ENCODE measurements at places on chromosomes 7 and 10.

DNA sequence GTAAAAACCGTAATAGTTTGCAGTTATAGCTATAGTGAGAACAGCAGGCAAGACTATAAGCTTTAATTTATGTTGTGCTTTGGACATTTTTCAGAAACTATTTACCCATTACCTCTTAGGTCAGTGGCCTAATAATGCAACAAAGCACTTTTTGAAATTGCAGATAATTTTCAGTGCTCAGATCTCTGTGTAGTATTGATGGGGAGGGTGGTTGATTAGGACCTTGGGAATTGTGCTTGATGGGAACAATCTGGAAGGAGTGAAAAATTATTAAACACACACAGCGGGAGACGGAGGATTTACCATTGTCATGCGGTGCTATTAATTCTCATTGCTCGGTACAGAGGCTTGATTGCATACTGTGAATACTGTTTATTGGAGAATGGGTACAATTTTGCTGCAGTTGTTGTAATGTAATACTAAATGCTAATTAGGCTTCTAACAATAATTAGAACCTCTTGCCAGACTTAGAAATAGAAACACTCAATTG lies 304.8 kb downstream of the LRMDA start:
- no peak for DNase-seq

GRCh38 chr10:48649349-48649944 lies 35.2 kb upstream of the WDFY4 start:
- no peak for DNase-seq

GRCh38 chr7:27359181-27360125 lies 116.9 kb downstream of the EVX1 start:
- DNase-seq, result no peak

DNA sequence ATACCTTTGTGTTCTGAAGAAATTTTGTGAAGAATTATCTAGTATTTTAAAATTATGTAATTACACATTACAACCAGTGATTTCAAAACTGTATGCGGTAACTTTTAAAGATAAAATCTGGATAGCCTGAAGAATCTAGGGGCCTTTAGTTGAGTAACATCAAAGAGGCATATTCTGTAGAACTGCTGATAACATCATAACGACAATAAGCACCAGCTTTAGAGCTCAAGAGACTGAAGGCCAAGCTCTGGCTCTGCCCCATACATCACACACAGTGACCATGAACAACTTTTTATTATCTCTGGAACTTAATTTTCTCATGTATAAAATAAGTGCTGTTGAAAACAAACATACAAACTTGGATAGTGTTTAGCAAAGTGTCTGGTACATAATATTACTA lies 121.1 kb upstream of the RHOBTB1 start:
- no peak for DNase-seq

DNA sequence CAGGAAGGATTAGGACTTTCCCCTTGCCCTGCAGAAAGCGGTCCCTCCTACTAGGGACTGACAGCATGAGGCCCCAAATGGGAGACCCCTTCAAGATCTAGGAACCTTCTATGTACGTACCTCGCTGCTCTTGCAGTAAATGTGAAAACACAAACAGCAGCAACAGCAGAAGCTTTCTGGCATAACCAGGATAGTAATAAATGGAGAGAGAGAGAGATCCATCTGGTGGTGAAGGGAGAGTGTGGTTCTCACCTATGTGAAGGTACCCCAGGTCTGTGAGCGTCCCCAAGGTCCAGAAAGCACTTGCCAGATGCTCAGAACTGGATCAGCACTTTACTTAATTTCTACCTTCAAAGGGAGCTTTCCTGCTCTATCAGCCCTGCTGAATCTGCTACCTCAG lies 592.7 kb downstream of the PARD3 start:
- no peak for DNase-seq

- no peak for DNase-seq
These were observed 15.6 kb downstream of the MDH2 start for GRCh38 chr7:76063525-76063924.

DNA sequence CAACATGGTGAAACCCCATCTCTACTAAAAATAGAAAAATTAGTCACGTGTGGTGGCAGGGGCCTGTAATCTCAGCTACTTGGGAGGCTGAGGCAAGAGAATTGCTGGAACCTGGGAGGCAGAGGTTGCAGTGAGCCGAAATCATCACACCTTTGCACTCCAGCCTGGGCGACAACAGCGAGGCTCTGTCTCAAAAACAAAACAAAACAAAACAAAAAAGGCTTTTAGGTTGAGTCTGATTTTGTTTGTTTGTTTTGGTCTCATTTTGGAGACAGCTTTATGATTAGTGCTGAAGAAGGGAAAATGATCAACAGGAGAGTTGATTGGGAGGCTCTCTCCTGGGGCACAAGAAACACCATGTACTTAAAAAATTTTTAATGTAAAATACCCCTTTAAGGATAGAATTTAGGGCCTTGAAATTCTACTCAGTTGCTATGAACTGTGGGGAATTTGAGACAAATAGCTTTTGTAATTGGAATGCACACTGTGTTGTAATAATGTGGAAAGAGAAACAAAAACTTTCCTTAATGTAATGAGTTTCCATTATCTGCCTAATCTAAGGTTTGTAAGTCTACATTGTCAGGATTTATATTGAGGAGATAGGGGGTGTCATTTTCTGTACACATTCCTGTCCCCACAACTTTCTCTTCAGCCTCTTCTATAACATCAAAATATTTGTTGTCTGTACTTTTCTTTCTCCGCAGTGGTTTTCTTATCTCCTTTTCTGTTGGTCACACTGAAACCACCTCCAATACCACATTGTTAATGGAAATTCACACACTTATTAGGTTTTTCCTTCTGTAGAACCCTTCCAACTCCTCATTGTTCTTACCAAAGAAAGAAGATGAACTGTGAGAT lies 41.3 kb downstream of the ARID5B start:
- DNase-seq, result no peak

- no peak for DNase-seq
These were observed 145.7 kb downstream of the RNLS start for GRCh38 chr10:88437411-88437810.

- no peak for DNase-seq
These were observed 7.3 kb downstream of the FLNC start for GRCh38 chr7:128837521-128837921.

DNA sequence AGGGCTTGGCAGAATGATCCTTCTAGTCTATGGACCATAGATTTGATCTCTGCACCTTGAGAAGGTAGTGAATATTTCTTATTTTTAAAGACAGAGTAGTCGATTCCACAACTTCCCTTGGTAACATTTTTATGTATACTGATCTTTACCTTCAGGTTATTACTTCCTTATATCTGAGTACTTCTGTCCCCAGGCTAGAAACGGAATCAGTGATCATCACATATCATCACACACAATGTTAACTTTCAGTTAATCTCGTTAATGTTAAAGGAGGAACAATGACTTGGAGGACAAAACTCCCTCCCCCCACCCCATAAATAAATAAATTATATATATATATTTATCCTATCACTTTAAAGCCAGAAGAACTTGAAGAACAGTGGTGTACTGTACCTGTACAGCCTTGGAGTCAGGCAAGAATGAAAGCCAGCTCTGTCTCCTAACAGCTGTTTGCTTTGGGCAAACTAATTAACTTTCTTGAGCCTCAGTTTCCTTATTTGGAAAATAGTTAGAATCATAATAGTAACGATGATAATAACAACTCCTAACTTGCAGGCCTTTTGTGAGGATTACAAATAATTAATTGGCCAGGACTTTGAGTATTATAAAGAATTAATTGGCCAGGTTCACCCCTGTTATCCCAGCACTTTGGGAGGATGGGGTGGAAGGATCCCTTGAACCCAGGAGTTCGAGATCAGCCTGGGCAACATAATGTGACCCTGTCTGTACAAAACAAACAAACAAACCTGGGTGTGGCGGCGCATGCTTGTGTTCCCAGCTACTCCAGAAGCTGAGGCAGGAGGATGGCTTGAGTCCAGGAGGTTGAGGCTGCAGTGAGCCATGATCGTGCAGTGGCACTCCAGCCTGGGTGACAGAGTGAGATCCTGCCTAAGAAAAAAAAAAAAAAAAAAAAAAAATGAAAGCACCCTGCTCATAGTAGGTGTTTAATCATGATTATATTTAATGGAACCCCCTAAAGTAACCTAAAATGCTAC lies 63.5 kb downstream of the SAMD9 start:
- DNase-seq, result no peak

DNA sequence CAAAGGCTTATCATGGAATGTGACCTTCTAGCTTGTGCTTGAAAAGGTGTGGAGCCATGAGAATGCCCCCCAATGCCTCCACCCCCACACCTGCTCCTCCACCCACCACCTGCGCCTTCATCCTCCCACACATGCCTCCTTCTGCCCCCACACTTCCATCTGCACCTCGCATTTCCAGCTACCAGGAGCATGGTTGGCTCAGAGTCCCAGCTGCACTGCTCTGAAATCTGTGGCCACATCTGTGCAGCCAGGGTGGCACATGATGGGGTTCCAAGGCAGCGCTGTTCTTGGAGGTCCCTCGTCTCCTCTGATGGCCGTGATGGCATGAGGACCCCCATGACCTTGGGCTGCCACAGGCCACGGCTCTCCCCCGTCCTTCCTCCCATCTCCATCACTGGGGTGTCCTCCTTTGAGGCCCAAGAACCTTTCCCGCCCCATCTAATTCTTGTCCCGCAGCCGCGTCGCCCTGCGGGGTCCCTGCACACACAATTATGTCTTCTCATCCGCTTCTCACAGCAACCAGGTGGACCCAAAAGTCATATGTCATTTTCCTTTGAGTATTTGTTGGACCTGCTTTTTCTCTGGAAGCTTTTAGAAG lies 40.6 kb upstream of the CNPY1 start:
- DNase-seq, result no peak

GRCh38 chr7:95476904-95477594 lies 8.7 kb upstream of the ASB4 start:
- DNase-seq, result peak; percentile 10

- DNase-seq, result no peak
These were observed 21.7 kb upstream of the SEC61A2 start for GRCh38 chr10:12107781-12108180.

- DNase-seq, result no peak
These were observed 121.7 kb downstream of the EVX1 start for GRCh38 chr7:27364344-27364758.

- no peak for DNase-seq
These were observed 36.7 kb downstream of the LUC7L2 start for GRCh38 chr7:139396323-139396951.

- DNase-seq, result no peak
These were observed 23.5 kb upstream of the BPGM start for GRCh38 chr7:134623193-134623592.

DNA sequence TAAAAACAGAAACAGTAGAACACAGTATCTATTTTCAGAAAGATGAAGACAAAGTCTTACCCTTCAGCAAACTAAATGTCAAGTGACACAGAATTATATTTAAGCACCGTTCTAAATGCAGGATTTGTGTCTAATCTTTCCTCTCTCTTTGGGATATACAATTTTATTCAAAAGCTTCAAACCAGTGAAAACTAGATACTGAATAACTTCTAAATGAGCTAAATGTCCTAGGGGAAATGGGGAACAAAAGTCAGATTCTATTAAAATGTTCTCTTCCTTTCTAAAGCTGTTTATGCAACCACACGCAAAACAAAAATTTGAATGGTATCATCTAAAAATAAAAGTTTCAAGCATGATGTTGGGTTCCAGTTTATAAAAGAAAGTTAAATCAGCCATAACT lies 136.4 kb upstream of the AOAH start:
- DNase-seq, result no peak

- no peak for DNase-seq
These were observed 147.2 kb downstream of the MAPK8 start for GRCh38 chr10:48453451-48454301.

DNA sequence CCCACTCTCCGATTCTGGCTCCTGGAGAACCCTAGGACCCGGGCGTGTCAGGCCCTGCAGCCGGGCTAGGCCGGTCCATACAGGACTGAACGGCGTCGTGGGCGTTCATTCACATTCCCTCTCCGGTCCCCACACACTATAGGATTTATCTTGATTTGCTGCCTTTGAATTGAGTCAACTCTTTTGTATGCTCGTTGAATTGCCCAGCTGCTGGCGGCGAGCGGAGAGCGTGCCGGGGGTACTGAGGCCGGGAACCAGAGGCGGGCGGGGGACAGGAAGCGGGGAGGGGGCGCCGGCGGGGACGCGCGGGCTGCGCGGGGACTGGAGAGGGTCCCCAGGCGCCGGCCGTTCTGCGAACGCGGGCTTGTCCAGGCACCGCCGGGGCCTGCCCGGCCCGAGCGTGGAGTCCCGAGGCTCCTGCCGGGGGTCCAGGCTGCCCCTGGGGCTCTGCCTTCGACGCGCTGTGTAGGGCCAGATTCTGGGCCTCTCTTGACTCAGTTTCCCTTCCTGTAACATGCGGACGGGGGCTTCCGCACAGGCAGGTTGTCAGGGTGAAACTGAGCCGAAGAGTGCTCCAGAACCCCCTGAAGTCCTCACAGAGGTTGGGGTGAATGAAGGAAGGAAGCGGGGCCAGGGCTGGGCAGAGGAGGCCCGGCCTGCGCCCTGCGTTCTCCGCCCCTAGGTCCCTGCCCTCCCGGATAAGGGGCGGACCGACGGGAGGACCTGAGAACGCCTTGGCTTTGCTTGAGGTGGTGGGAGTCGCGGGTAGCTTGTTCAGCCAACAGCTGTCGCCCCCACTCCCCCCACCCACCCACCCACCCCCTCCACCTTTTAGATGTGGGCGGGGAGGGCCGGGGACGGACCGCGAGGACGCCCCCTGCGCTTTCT lies 769 bp upstream of the ELFN1 start:
- DNase-seq, result no peak

DNA sequence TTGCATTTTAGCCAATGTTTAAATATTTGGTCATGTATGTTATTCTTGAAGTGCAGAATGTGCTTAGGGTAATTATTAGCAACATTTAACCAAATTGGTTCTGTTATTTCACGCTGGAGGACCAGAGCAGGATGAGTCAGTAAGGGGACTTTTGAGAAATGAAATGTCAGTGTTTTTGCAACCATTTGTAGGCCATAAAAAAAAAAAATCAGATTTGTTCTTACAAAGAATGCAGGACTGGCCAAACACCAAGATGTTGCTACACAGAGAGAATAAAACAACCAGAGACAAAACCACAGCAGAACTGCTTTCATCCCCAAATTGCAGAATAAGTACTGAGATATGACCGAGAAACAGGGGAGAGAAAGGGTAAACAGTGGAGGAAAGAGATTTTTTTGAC lies 62.1 kb downstream of the TPST1 start:
- DNase-seq, result no peak

DNA sequence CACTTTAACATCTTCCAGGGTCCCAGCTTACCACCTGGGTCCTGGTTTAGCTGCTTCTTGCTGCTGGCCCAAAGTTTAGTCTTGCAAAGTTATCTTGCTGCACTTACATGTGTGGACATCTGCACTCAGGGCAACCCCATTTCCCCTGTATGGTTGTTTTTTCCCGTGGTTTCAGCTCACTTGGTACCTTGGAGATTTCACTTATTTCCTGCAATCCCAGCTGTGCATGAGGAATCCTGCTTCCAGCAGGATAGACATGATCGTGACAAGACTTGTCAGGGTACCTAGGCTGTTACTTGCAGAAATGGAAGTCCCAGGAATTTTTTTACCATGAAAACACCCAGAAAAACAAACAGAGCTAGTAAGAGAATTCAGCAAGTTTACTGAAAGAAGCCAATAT lies 95.9 kb upstream of the LEP start:
- DNase-seq, result no peak

GRCh38 chr7:1225441-1226185 lies 7.1 kb upstream of the UNCX start:
- DNase-seq, result peak; percentile 25

- no peak for DNase-seq
These were observed 59.4 kb downstream of the SYPL1 start for GRCh38 chr7:106052681-106053080.

GRCh38 chr10:96017191-96017687 lies 26.1 kb upstream of the CCNJ start:
- DNase-seq, result no peak
